Activated T-cell treated with anti-CD3 and anti-CD28 coated beads, Interleukin-2, amount 50 U/mL, for 72 hours (primary cell): ENCODE measurements at places on chromosomes 13 and 19. TPM values are rescaled to one million over a fixed set of nuclear protein-coding genes. Genes with fewer than 3 reads are reported as not detected.

HCN2 gene
- total RNA-seq = 0.81 TPM

ANGPTL4 gene
- 5.0 TPM for total RNA-seq

SLC15A1 gene
- total RNA-seq = not detected

ZNF708 gene
- total RNA-seq = 13.0 TPM

LILRA2 gene
- total RNA-seq = not detected

- peaks cover 11% of the 10 kb centered on the region for H3K36me3 ChIP-seq
- H3K27me3 ChIP-seq = peaks cover 52% of the 10 kb centered on the region
- no peak for DNase-seq
- no peak overlapping the region for H3K27ac ChIP-seq
Measured at GRCh38 chr19:53981376-53981951, 10.0 kb upstream of the CACNG6 start.

GRCh38 chr19:541699-542098 is 2.2 kb upstream of the GZMM start:
- H3K27me3 ChIP-seq = no peaks in the 10 kb centered on the region
- H3K36me3 ChIP-seq = no peaks in the 10 kb centered on the region
- H3K4me1 ChIP-seq = peaks cover 21% of the 10 kb centered on the region
- no peak for DNase-seq
- H3K4me3 ChIP-seq = no peak overlapping the region

DNA sequence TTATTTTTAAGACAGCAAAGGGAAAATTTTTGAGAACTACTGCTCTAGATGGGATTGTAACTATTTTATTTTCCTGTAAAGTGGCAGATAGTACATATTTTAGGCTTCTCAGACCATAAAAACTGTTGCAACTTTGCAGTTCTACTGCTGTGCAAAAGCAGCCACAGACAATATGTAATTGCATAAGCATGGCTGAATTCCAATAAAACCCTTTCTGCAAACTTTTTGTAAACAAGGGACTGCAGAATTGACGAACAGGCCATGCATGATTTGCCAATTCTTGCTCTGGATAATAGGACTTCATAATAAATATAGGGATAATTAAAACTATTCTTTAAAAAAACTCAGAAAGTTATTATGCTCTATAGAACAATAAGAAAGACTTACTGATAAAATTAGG is 149.1 kb downstream of the SLITRK5 start:
- no peak overlapping the region for H3K4me3 ChIP-seq
- no peak overlapping the region for H3K27ac ChIP-seq
- DNase-seq = no peak
- H3K27me3 ChIP-seq = no peaks in the 10 kb centered on the region

DNA sequence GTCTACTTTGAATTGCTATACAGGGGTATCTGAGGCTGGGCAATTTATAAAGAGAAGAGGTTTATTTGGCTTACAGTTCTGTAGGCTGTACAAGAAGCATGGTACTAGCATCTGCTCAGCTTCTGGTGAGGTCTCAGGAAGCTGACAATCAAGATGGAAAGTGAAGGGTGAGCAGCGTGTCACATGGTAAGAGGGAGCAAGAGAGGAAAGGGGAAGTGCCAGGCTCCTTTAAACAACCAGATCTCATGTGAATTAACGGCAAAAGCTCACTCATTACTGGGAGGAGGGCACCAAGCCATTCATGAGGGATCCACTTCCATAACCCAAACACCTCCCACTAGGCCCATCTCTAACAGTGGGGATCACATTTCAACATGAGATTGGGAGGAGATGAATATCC is 222.4 kb downstream of the TDRD3 start:
- no peak overlapping the region for H3K27ac ChIP-seq
- no peaks in the 10 kb centered on the region for H3K36me3 ChIP-seq
- H3K27me3 ChIP-seq = peaks cover 5% of the 10 kb centered on the region
- no peak overlapping the region for H3K4me3 ChIP-seq
- no peaks in the 10 kb centered on the region for H3K4me1 ChIP-seq

DNA sequence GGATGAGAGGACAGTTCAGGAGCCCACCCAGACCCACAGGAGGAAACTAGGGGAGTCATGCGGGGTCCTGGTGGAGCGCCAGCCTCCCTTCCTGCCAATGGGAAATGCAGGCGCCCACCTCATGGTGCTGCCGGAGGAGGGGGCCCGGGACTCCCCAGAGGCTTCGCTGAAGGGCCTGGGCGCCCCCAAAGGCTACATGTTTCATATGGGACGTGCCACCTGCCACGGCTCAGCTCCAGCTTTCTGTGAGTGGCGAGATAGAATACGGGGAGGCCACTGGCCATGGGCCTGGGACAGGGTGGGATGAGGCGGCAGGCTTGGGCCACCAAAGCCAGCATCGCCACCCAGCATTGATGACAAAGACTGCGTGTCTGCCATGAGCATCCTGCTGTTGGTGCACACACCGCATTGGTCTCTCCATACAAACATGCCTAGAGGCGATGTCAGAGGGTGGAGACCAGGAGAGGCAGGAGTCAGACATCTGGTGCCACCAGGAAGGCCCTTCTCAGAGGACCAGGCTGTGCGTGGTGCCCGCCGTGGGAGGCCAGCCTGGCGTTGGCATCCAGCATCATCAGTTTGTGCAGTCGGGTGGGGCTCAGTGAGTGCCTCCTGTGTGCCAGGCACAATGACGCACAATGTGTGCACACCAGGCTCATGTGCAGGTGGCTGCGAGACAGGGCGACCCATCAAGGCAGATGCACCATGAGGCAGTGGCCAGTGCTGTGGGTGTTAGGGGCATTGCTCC is 1.2 kb upstream of the F10 start:
- H3K36me3 ChIP-seq = no peaks in the 10 kb centered on the region
- DNase-seq = no peak
- no peak overlapping the region for H3K4me3 ChIP-seq
- no peaks in the 10 kb centered on the region for H3K4me1 ChIP-seq
